Activated CD4-positive, alpha-beta memory T cell treated with anti-CD3 and anti-CD28 coated beads for 36 hours (primary cell): ENCODE measurements at places on chromosomes 13 and 19.

- no peak for DNase-seq
Measured at GRCh38 chr13:106466691-106467426, 68.6 kb downstream of the EFNB2 start.

GRCh38 chr13:75803164-75803611 lies 167.1 kb downstream of the LMO7 start:
- DNase-seq, result no peak

DNA sequence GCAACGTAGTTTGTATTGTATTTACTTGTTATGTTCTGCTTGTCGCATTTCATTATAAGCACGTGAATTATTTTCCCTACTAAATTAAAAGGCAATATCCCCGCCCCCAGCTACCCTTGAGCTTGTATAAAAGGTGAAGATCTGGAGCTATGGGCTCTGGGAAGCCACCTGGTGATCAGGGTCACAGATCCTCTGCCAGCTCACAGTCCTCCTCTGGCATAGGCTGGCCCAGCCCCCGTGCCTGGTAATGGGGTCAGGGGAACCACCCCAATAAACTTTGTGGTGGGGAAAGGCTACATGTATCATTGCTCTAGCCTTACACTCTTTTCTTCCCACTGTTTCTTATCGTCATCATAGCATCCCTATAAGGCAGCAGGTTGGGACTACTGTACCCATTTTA lies 190.2 kb upstream of the TSHZ3 start:
- DNase-seq, result no peak

DNA sequence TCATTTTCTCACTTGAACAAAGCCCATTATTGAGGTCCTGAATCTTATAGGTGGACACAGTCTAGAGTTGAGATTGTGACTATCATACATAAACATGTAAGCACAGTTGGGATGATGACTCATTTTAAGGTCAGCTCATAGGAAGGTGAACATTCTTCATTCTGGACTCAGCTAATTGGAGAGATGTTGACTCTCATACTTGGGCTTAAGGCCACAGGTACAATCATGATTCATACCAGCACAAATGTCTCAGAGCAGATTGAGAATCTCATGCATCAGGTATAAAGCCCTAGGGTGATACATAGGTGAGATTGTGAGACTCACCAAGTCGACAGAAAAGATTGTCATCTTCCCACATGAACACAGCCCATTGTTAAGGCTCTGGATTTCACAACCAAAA lies 62.3 kb upstream of the ZNF724 start:
- DNase-seq, result no peak

DNA sequence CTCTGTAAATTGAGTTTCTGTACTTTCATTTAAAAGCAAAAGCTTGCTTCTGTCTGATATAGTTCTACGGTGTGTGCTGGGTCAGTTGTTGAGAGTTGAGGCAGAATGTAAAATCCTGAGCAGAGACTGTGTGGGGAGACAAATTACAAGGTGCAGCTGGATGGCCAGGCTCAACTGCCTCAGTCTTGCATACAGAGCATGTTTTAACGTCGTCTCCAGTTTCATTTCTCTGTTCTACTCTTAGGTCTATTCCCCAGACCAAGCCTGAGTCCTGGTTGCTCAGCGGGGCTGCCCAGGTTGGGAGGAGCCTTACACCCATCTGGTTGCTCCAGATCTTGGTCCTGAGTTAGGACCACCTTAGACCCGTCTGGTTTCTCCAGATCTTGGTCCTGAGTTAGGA lies 54.4 kb upstream of the MEDAG start:
- no peak for DNase-seq

GRCh38 chr13:43309311-43309710 lies 285.9 kb downstream of the DNAJC15 start:
- DNase-seq, result no peak

GRCh38 chr13:106709522-106709921 lies 141.6 kb upstream of the ARGLU1 start:
- DNase-seq, result no peak

GRCh38 chr19:44748426-44749254 lies at the start of gene BCL3:
Gene BCL3 (plus strand): TSS chr19:44748708. CDS start chr19:44748791, 83 bp downstream.
- peak; percentile 88 for DNase-seq
